Neural progenitor cell (in vitro differentiated cells): ENCODE measurements at places on chromosomes 2 and 18.

DNA sequence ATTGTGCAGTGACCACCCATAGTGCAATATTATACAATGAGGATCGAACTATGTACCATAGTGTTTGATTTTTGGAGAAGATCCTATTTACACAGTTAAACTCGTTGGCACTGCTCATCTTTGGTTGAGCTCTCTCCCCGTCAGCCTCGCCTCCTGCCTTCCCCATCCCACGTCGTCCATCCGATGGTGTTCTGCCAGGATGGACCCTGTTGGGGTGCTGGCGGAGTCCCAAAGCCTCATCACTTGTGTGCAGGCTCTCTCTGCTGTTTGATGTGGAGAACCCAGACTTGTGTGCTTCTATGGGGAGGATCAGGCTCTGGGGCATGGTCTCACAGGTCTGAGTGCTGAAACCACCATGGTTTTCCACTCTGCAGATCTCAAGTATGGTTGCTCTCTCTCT lies 85.4 kb downstream of the ITGB1BP1 start:
- DNase-seq = no peak

DNA sequence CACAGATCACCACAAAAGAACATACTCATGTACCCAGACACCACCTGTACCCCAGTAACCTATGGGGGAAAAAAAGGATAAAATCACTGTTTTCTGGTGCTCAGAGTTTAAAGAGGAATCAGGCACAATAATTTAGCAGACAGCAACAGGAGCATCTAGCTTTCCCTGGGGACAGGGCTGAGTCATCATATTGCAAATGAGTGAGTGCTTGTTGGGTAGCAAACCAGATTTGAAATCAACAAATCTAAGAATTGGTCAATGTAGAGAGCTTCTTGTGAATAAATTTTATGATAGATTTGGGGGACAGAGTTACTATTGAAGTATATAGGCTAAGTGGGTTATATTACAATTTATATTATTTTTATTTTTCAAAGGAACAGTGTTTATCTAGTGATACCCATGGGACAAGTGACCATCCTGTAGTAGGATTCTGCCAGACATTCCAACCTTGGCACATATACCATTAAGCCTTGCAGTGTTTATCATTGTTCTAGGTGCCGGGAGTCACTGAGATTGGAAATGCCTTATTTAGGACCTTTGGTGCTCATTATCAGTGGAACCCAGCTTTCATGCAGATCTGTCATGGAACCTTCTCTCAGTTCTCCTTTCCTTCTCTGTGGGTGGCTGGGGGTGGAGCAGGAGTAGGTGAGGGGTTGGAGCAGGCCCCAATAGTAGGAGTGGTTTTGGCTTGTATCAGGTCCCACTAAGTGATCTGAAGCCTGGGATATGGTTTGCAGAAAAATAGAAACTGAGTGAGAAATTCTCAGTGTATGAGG lies 117.2 kb downstream of the CERS6 start:
- no peak for DNase-seq

DNA sequence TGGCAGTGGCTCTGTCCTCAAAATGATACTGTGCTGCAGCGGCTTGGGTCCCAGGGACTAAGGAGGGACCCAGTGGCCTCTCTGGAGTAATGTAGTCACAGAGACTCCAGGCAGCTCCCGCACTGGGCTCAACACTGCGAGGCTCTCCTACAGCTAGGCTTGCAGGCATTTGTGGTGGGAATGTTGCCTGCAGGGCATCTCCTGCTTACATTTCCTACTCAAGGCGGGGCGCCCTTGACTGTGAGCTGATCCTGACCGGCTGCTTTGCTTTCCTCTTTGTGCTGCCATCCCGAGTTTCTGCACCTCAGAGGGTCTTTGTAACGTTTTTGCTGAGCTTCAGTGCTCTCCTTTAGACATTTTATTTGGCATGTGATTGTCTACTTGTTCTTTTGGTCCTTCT lies 177.4 kb upstream of the FN1 start:
- DNase-seq = no peak

- DNase-seq = no peak
Observed at GRCh38 chr2:215811409-215812345, 201.7 kb downstream of the MREG start.

DNA sequence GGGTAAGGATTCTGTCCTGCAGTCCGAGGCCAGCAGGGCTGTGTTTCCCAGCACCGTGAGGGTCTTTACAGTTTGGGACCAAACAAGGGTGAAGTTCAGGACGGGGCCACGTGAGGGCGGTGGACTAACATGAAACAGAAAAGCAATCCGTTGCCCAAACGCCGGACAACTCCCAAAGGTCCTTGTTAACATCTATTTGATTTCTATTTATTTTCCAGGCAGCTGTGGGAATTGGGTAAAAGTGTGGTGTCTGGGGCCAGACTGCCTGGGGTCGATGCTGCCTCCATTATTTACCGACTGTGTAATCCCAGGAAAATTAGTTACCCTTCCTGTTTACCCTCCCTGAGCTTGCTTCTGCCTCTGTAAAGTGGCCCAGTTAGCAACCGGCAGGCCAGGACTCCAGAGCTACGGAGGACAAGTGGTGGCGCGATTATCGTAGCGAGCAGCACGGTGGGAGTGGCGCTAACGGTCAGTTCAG lies 66.3 kb upstream of the TCF7L1 start:
- peak; percentile 92 for DNase-seq

GRCh38 chr2:176170602-176171305 lies 13.6 kb downstream of the HOXD3 start:
- no peak for DNase-seq

GRCh38 chr18:47953471-47953931 lies 23.0 kb upstream of the SMAD2 start:
- peak; percentile 68 for DNase-seq

DNA sequence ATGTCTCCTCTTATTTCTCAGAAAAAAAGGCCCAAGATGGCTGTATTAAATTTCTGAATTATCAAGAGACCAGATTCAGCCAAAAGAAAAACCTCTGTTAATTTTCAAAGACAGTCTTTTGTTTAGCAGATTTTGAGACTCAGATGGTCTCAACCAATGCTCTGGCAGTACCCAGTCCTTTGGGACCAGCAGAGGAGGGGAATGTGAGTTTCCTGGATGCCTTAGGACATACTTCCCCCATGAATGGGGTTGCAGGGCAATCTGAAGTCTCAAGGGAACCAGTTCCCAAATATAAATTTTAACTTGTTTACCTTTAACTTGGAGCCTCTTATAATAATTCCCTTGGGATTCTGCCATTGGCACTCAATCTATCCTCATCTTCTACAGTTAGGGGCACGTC lies 107.8 kb upstream of the ZNF521 start:
- no peak for DNase-seq

DNA sequence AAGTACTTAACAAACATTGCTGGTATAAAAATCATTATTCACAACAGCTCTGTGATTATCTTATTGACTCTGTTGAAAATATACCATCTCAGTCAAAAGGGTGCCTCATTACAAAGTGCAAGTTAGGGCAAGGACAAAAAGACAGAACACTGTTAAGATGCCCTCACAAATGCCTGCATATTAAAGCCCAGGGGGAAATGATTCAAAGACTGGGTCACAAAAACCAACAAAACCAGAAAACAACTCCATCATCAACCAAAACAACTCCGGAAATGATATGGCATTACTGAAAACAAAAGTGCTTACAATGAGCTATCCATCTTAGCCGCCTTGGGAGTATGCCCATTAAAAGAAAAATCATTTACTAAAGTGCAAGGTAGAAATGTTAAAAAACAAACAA lies 9.9 kb downstream of the PLA2R1 start:
- no peak for DNase-seq

- peak; percentile 73 for DNase-seq
Observed at GRCh38 chr2:238290091-238290509, 1.7 kb upstream of the PER2 start.

- no peak for DNase-seq
Observed at GRCh38 chr2:75333646-75334045, 134.3 kb upstream of the TACR1 start.
